ENCODE measurements at places on chromosomes 13 and 19. TPM values are rescaled to one million over a fixed set of nuclear protein-coding genes. Genes with fewer than 3 reads are reported as not detected.

Gene ELOF1
- total RNA-seq: 31.1 TPM

Gene ZNF430
- 11.7 TPM for total RNA-seq

Gene CCL25
- not detected for total RNA-seq

Gene DPF1
- 3.5 TPM for total RNA-seq

Gene NTN5
- under 0.01 TPM for total RNA-seq

Gene TLE6
- 0.97 TPM for total RNA-seq

Gene ZNF93
- total RNA-seq: 11.2 TPM

Gene WDFY2
- total RNA-seq: 6.0 TPM

Gene ZNF729
- not detected for total RNA-seq

Gene ZNF497
- total RNA-seq: 0.32 TPM

Gene ZNF208
- total RNA-seq: under 0.01 TPM

Gene CACNG7
- total RNA-seq: 0.43 TPM

- peak; percentile 21 for DNase-seq
Observed at GRCh38 chr13:46359714-46360113, 27.3 kb downstream of the RUBCNL start.

GRCh38 chr19:49469828-49470614, 4.0 kb upstream of the FLT3LG start:
- DNase-seq: peak; percentile 49

DNA sequence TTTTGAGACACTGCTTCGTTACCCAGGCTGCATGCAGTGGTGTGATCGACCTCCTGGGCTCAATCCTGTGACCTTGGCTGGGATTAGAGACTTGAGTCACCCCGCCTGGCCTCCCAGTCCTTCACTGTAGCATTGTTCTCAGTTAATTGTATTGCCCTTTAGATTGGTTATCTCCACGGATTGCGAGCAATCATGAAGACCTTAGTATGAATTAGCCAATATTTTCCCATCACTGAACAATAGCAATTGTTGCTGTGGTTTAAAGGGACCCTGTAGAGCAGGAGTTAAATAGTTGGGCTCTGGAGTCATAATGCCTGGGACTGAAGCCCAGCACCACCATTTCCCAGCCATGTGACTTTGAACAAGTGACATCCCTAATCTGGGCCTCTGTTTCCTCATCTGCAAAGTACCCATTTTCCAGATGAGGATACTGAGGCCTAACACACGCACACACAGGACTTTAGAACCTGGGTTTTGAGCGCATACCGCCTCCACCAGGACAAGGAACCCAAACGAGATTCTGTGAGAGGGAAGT, 8.4 kb downstream of the PPP1R14A start:
- no peak for DNase-seq

GRCh38 chr13:44796597-44797490, 192.4 kb downstream of the NUFIP1 start:
- no peak for DNase-seq

DNA sequence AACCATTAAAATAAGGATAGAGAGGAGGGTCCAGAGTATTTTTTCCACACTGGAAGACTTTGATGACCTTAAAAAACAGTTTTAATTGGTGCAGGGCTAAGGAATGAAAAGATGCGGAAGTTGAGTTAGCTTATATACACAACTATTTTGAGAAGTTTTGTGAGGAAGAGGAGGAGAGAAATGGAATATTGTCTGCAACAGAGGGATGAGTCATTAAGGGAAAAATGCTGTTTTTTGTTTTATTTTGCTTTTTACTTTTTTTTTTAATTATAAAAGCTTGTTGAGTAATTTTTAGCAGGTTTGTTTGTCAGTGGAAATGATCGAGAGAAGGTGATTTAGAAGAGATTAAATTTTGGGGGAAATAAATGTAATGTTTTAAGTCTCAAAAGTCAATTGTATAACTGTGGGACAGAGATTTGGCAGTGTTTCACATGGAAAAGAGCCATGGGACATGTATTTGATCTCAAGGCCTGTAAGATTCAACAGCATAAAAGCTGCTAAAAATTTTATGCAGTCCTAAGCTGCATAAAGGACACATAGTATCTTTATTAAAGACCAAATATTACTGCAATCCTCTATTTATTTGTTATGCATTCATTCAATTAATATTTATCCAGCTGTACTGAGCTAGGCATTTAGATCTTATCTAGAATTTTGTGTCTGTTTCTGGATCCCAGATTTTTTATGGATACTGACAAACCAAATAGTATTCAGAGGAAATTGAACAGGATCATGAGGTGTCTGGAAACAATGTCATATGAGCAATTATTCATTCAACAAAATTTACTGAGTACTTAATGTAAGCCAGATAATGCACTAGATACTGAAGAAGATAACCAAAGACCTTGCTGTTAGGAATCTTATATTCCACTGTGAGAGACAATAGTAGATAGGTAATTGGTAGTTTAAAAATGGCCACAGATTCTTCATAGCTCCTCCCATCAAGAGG, 72.7 kb downstream of the DNAJC15 start:
- DNase-seq: peak; percentile 43

DNA sequence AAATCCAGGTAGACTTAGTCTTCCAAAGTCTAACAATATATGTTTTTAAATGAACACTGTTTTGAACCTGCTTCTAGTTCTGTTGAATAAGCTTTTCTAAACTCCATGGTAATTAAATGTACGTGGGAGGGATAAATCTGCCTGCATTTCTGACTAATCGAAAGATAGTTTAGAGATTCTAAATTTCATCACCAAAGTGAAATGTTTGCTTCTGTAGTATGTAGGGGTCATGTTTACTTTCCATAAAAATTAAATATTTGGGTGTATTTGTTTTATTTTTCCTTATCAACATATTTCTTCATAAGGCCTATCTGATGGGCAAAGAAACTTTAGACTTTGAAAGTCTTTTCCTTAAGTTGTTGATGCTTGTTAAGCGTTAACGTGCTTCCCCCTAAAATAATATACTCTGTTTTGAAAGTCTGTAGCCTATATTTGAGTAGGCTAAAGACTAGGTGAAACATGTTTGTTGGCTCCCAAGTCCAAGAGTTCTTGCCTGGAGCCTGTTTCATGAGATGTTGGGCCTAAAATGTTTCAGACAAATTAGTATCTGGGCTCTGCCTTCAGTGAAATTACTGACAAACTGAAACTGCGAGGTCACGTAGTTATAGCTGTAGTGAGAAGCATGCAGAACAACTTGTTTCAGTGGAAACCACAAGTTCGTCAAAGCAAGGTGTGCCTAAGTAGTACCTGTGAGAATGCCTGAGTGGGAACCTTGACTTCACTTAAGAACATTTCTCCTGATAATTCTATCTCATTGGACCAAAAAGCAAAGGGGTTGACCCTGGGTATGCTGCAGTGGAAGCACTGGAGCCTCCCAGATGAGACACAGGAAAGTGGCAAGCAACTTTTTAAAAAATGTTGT, 126.2 kb downstream of the LMO7 start:
- DNase-seq: peak; percentile 83

DNA sequence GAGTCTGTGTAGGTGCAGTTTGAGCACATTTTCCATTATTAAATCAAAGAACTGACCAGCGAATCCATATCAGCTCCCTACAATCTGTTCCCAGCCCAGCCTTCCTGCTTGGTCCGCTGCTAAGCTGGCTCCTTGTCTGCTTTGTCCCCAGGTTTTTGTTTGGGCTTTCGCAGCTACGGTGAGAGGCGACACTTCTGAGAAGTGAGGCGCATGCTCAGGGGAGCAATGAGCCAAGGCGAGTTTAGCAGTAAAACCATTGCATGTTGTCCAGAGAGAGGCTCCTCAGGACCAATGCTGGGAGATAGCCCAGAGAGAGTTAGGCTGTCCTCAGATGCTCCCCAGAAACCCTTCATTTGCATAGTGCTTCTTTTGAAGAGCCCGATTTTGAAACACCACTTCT, 162.0 kb downstream of the ITGBL1 start:
- DNase-seq: no peak

GRCh38 chr19:52734331-52734892, 432 bp downstream of the ZNF611 start:
- DNase-seq: no peak

DNA sequence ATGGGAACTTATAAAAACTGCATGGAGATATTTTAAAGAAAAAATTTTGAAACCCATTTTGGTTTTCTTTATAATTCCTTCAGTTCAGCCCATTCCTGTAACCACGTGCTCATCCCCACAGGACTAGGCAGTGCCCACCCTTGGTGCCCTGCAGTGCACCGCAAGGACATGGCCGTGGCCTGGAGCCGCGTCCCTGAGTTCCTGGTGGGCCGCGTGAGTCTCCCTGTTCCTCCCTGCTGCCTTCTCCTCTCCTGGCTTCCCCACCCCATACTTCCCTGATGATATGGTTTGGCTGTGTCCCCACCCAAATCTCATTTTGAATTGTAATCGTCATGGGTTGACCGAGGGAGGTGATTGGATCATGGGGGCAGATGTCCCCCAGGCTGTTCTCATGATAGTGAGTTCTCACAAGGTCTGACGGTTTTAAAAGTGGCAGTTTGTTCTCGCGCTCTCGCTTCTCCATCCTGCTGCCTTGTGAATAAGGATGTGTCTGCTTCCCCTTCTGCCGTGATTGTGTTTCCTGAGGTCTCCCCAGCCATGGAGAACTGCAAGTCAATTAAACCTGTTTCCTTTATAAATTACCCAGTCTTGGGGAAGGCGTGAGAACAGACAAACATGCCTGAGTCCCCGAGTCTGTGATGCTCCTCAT, 31.6 kb upstream of the TFDP1 start:
- DNase-seq: no peak

- DNase-seq: no peak
Observed at GRCh38 chr13:41971848-41972247, 10.9 kb upstream of the VWA8 start.

GRCh38 chr13:73338389-73338788, 279.6 kb downstream of the KLF5 start:
- peak; percentile 8 for DNase-seq

DNA sequence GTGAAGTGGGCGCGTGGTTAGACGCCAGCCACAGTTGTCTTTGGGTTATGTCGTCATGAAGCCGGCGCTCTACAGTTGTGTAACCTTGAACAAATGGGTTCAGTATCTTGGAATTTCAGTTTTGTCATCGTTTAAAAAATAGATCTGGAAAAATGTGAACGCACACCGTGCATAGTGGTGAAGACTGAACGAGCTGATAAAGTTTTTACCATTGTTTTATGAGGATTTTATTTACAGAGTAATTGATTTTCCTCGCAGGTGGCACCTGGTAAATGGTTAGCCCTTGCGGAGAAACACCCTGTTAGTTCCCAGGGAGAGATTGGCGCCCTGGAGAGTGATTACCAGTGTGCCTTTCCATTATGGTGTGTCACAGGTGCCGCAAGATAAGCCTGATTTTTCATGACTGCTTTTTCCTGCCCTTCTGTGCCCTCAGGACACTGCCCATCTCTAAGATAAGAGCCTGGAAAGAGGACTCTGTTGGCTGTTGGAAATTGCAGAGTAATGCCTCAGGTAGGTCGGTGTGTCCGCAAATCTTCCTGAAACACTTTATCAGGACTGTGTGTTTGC, 577 bp downstream of the ZNF181 start:
- DNase-seq: no peak

- DNase-seq: no peak
Observed at GRCh38 chr19:16604615-16605014, 23.4 kb downstream of the MED26 start.

GRCh38 chr19:41993612-41994483, at the start of gene ATP1A3:
ATP1A3 (minus strand) TSS chr19:41994230; CDS start chr19:41994076, 154 bp downstream.
- DNase-seq: peak; percentile 37

DNA sequence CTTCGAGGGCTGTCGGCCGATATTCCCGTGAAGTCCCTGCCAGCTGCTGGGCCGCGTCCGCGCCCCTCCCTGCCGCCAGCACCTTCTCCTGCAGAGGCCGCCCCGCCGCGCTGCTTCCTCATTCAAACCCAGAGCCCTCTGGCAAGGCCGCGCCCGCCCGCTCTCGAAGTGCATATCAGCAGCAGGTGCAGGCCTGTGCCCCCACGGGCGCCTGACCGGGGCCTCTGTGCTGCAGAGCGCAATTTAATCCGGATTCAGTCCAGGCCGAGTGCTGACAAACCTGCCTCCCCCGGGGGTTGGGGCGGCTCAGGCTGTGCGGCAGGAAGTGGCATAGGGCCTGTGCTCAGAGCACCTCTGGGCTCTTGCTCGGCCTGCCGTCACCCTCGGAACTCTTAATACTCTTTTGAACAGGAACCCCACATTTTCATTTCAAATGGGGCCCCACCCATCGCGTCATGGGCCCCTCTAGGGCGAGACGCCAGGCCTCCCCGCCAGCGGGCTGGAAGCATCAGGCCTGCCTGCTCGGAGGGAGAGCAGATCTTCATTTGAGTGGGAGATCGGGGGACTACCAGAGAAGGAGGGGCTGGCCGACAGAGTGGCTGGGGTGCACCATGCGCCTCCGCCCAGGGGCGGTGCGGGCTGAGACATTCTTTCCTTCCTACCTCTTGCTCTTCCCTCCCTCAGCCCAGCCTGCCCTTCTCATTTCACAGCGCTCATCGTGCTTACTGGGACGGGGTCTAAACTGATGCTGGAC, 125.7 kb downstream of the TNFRSF19 start:
- no peak for DNase-seq

DNA sequence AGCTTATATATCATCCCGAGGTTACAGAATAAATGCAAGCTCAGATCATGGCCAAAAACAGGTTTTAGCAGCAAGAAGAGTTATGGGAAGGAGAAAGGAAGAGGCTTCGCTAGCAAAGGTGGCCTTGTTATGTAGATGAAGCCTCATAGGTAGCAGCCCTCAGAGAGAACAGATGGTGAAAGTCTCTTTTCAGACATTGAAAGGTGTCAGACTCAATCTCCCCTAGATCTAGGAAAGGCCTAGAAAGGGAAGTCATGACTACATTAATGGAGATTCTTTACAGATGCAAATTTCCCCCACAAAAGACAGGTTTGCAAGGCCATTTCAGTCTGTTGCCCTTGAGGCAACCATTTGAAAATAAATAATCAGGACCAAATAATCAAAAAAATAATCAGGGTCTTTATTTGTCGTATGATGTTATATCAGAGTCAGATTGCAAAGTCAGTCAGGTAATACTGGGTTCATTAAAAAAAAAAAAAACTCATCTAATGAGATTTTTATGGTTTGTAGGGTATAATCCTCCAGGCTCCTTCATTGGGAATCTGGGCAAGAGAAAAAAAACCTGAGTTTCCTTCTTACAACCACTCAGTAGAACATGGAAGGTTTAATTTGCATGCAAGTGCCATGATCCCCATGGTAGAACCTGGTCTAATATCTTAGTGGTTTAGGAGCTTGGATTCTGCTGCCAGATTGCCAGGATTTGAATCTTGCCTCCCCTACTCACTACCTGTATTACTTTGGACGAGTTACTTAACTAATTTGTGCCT, 50.8 kb upstream of the HTR2A start:
- no peak for DNase-seq

DNA sequence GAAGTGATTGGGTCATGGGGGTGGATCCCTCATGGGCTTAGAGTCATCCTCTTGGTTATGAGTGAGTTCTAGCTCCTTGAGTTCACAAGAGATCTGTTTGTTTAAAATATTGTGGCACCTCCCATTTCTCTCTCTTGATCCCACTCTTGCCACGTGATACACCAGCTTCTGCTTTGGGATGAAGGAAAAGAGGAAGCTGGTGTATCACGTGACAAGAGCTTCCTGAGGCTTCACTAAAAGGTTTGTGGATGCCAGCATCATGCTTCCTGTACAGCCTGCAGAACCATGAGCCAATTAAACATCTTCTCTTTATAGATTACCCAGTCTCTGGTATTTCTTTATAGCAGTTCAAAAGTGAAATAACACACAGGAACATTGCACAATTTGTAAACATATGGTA, 352.5 kb upstream of the ATXN8OS start:
- no peak for DNase-seq

Measured in fibroblast of villous mesenchyme (primary cell).